Stimulated activated CD4-positive, alpha-beta T cell treated with anti-CD3 and anti-CD28 coated beads, Interleukin-1b, Interleukin-23, amount 100 ng/mL, for 24 hours (primary cell): ENCODE measurements at places on chromosomes 4 and X.

GRCh38 chr4:173714456-173714855, 184.4 kb upstream of the HAND2 start:
- DNase-seq, result no peak

DNA sequence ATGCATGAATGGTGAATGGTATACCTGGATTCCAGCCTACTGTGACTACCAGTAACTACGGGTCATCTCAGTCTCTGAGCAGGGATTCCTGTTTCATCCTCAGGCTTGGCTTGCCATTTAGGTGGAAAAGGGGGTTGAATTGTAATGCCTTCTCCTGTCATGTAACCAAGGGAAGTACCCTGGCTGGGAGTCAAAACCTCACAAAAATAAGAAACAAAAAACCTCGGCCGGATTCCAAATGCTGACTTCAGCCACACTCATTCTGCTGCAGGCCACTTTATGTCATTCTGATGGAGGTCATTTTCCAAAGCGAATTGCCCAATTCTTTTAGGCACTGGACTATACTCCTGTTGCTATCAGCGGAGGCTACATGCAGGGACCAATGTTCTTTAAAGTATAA, 324.7 kb downstream of the LDB2 start:
- no peak for DNase-seq

GRCh38 chr4:152708796-152709195, 29.0 kb upstream of the TMEM154 start:
- DNase-seq, result no peak

GRCh38 chrX:81390237-81390636, 188.3 kb downstream of the SH3BGRL start:
- DNase-seq, result no peak

GRCh38 chr4:106985830-106986229, 50.3 kb downstream of the DKK2 start:
- DNase-seq, result no peak

DNA sequence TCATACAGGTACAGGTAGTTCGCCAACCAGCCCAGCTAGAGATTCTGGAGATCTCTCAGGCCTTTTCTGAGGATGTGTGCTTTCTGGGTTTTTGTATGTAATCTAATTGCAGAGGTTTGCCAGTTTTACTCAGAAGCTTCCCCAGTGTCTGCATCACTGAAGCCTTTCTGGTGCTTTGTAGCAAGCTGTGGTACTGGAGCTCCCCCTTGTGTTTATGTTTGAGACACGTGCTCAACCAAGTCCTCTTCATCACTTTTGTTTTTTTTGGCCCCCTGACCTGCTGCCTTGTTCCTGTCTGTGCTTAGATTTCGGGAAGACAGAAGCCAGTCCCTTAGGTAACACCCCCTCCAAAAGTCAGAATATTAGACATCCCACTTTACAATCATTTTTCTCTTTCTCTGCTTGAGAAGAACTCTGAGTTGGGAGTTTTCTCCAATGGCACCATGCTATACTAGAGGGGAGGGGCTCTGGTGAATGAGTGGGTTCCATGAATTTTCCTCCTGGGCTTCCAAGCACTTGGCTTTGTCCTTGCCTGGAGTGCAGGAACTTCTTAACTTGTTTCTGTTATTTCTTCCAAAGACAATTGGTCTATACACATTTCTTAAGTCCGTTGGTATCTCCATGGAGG, 128.4 kb upstream of the TBC1D9 start:
- DNase-seq, result no peak

DNA sequence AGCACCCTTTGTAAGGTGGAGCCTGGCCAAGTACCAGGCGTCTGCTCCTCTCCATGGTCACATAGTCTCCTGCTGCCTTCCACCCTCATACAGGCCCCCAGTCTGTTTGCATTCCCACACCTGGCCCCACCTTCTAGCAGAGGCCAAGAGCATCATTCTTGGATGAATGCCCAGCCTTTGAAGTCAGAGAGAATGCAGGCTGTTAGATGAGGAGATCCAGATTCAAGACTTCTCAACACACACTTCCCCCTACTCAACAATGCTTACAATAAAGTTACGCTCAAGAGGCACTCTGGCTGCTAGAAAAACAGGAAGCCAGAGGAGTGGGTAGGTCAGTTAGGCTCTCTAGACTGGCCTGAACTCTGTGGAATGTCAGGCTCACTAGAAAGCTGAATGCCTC, 43.3 kb downstream of the SHROOM4 start:
- DNase-seq, result no peak

- no peak for DNase-seq
Observed at GRCh38 chrX:106649523-106650428, 38.0 kb downstream of the RADX start.

DNA sequence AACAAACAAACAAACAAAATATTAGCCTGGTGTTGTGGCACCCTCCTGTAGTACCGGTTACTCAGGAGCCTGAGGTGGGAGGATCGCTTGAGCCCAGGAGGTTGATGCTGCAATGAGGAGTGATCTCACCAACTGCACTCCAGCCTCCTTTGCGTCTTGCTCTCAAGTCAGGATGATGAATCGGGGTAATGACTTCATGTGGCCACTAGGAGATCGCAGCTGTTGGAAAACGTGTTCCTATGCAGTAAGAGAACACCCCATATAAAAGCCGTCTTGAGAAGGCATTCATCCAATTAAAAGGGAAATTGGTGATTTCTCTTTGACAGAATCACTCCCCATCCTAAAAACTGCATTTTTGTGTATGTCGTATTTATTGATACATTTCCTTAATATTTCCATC, 6.9 kb downstream of the CCNB3 start:
- DNase-seq, result no peak

GRCh38 chrX:30570505-30570904, 7.1 kb downstream of the TASL start:
- DNase-seq, result no peak

GRCh38 chrX:42797651-42798269, 19.8 kb upstream of the PPP1R2C start:
- DNase-seq, result no peak

- DNase-seq, result no peak
Observed at GRCh38 chrX:23194885-23195554, 139.6 kb upstream of the PTCHD1 start.

GRCh38 chrX:111847491-111848133, 28.4 kb upstream of the TRPC5OS start:
- DNase-seq, result no peak

DNA sequence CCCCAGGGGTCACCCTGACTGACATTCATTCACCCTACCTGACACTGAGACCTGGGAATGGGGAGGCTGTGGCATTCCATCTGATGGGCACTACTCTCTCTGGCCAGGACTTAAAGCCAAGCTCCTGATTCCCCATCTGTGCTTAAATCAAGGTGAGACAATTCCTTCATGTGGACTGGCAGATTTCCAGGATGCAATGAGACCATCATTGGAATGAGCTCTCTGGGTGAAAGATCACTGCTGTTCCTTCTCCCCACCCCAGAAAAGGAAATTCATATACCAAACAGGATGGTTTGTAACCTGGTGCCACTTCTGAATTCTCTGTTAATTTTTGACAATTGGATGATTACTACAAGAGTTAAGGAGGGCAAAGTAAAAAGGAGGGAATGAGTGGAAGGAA, 354.8 kb downstream of the MID1IP1 start:
- DNase-seq, result no peak

GRCh38 chrX:107465932-107466620, 16.6 kb downstream of the FRMPD3 start:
- no peak for DNase-seq

DNA sequence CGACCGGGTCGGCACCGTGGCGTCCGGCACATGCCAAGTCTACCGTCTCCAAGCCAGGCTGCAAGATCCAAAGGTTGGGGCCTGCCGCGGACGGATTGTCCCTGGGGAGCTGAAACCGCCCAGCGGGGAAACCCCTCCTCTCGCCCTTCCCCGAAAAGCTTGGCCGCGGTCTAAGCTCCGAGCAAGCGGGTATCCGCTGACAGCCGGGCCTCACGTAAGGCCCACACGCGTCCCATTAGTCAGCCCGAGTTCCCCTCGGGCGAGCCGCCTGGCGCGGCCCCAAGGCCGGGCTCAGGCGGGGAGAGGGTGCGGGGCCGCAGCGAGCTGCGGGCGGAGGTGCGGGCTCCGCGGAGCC, 6.8 kb upstream of the BCOR start:
- no peak for DNase-seq

GRCh38 chrX:149185087-149185486, 320.0 kb downstream of the IDS start:
- DNase-seq, result no peak
